ENCODE measurements at places on chromosomes 11 and 22.

- no peak for DNase-seq
Measured at GRCh38 chr11:74559110-74559933, 33.1 kb upstream of the POLD3 start.

GRCh38 chr22:31055635-31056159 lies 25.4 kb upstream of the SMTN start:
- no peak for DNase-seq

DNA sequence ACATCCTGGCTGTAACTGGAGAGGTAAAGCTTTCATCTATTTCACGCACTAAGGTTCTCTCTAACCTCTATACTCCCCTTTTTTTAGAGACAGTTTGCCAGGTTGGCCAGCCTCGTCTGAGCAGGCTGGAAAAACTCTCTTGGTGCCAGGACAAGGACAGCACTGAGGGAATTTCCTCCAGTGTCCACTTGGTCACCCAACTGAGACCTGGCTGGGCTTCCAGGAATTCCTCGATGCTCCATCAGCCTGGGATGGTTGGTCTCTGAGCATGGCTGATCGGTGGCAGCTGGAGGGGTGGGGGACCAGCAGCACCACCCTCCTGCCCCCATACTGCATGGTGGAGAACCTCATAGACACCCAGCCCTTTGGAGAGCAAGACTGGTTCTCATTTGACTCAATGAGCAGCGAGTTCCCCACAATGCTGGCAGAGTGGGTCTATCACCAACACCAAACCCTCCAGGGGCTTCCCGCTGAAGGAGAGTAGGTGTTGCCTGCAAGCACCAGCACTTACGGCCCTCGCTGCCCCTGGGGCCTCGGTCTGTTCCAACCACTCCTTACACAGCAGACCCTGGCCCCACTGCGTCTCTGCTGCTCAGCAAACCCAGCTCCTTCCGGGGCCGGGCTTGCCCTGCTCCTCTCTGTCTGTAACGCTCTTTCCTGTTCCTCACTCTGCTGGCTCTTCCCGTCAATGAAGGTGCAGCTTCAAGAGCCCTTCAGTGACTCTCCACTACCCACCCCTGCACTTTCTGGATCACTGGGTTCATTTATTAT lies 122.2 kb downstream of the ST3GAL4 start:
- DNase-seq: no peak

- no peak for DNase-seq
Measured at GRCh38 chr22:37907036-37907954, 1.2 kb downstream of the MICALL1 start.

- no peak for DNase-seq
Measured at GRCh38 chr11:74783241-74783871, 34.7 kb downstream of the RNF169 start.

Data from caudate nucleus (tissue), 63 donors.